ENCODE measurements at places on chromosomes 13 and 19. TPM values are rescaled to one million over a fixed set of nuclear protein-coding genes. Genes with fewer than 3 reads are reported as not detected.

Gene TMC4
- 22.3 TPM for total RNA-seq

DNA sequence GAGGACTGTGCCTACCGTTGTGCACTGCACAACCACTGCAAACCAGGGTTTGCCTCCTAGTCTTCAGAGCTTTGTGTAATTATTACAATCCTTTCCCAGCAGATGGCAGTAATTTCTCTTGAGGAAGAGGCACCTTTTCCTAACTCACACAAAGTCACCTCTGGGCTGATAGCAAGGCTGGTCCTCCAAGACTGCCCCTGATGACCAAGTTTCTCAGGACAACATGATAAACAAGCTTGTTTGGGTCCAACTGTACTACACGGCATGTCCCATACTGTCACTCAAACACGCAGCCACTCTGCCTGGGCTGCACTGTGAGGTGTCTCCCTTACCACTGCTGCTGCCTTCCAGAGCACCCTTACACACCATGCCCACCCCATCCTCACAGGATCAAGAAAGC is 39.3 kb downstream of the RFXAP start:
- no peak for DNase-seq

Gene ZNF468
- 21.6 TPM for total RNA-seq

DNA sequence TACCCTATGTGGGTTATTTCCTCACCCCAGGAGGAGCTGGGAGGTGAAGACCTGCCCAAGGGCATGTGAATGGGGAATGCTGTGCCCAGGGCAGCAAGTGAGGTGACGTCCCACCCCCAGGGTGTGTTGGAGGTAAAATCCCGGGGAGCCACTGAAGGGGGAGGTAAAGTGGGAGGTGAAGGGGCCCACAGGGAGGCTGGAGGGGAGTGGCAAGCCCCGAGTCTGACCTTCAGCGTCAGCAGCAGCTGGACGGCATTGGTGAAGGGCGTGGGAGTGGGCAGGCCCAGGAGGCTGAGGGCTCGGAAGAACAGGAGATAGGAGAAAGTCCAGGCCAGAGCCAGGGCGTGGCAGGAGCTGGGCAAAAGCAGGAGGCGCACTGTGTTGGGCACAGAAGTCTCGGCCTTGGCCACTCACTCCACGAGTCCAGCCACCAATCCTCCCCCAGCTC is 2.4 kb downstream of the MBOAT7 start:
- DNase-seq, result no peak

DNA sequence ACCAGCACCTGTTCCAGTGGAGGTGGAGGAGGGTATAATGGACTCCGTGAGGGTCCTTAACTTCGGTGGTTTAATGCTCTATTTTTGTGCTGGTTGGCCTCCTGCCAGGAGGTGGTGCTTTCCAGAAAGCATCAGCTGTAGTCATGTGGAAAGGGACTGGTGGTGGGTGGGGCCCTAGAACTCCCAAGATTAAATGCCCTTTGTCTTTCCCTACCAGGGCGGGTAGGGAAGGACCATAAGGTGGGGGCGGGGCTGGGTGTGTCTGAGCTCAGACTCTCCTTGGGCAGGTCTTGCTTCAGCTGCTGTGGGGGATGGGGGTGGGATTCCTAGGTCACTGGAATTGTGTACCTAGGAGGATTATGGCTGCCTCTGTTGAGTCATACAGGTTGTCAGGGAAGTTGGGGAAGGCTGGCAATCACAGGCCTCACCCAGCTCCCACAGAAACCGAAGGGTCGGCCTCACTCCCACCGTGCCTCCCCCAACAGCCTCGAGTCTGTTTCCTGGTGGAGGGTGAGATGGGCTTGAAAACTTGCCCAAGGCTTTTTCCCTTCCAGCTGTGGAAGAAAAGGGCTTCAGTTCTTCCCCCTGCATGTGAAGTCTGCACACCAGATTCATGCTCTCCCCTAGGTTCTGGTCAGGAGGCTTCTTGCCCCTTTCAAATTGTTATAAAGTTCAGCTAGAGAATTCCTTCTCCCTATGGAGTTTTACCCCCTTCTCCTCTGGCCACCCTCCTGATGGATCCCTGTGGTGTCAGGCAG is 60.3 kb upstream of the CLDN10 start:
- no peak for DNase-seq

DNA sequence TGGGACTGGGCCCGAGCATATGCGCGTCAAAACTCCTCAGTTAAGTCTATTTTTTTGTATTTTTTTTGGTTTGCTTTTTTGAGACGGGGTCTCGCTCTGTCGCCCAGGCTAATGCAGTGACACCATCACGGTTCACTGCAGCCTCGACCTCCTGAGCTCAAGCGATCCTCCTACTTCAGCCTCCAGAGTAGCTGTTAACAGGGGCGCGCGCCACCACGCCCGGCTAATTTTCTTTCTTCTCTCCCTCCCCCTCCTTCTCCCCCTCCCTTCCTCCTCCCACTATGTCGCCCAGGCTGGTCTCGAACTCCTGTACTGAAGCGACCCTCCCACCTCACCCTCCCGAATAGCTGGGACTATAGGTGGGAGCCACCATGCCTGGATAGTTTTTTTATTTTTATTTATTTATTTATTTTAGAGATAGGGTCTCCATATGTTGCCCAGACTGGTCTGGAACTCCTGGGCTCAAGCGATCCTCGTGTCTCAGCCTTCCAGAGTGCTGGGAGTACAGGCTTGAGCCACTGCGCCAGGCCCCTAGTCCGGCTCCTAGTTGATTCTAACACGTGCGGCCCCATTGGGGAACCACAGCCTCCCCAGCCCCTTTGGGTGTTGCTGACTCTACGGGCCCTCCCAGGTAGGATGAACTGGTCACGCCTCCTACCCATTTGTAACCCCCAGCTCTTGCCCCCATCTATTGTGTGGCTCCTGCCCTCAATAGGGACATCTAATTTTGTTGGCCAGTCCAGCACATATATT is 806 bp upstream of the ZNF837 start:
- no peak for DNase-seq

DNA sequence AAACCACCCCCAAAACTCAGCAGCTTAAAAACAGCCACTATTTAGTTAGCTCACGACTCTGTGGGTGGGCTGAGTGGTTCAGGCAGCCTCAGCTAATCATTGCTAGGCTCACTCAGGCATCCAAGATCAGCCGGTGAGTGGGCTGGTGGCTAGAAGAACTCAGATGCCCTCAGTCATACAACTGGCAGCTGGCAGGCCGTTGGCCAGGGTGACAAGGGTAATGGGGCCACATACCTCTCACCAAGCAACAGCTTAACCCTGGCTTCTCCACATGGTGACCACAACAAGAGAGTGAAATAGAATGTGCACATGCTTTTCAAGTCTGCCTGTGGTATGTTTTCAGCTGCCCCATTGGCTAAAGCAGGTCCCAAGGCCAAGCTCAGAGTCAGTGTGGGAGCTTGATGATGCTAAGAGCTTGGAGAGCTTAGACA is 435.4 kb upstream of the TSHZ3 start:
- peak; percentile 81 for DNase-seq

- DNase-seq, result no peak
These were observed 905.7 kb upstream of the SLITRK5 start for GRCh38 chr13:86765462-86765861.

DNA sequence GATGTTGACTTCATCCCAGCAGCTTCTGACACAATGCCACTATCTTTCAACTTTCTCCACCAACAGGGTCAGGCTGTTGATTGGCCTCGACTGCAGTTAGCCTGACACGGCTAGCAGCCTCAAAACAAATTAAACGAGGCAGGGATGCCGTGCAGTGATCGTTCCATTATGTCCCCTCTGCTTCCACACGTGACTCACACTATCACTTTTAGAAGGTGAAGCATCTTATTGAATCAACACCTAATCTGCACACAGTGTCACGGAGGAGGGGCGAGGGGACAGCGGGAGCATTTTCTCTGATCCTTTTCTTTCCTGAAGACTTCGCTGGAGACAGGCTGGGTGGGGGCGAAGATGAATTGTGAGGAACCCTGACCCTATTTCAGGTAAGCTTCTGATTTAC is 241.9 kb upstream of the ZNF507 start:
- DNase-seq, result no peak

- DNase-seq, result no peak
These were observed 299.3 kb downstream of the NDFIP2 start for GRCh38 chr13:79780240-79780639.

Gene CDX2
- total RNA-seq, result not detected

Gene GJB2
- total RNA-seq, result 217 TPM

GRCh38 chr19:44072543-44073401 is 813 bp downstream of the ZNF284 start:
- no peak for DNase-seq

GRCh38 chr13:112837371-112838037 is 131.5 kb upstream of the MCF2L start:
- no peak for DNase-seq

GRCh38 chr19:58544591-58545285 is 874 bp downstream of the TRIM28 start:
- no peak for DNase-seq

Gene SIGLECL1
- total RNA-seq, result not detected

- no peak for DNase-seq
These were observed 38.1 kb downstream of the UCHL3 start for GRCh38 chr13:75587679-75588078.

Gene LHB
- total RNA-seq, result not detected

Gene CYP4F12
- 76.1 TPM for total RNA-seq

Gene ZNF382
- 3.7 TPM for total RNA-seq

DNA sequence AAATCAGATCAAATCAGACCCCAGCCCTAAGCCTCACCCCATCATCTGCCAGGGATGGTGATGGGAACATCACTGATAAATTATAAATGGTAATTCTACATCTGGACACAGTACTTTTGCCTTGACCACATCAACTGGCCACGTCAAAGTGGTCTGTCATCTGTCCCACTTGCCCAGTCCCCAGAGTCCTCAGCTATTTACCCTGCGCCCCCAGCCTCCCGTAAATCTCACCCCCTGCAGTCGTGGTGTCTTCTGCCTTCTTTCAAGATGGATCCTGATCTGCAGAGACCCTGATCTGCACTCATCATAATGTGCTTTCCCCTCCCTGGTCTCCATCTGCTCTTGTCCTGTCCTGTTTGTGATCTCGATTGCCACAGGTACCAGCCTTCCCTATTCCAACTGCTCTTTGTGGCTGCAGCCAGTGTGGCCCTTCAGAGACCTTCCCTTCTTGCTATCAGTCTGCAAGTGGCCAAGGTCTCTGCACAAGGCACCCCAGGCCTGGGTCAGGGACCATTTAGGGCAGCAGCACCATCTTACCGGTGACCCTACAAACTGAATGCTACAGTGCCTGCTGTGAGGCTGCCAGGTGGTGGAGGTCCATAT is 26.7 kb upstream of the POP4 start:
- peak; percentile 44 for DNase-seq

DNA sequence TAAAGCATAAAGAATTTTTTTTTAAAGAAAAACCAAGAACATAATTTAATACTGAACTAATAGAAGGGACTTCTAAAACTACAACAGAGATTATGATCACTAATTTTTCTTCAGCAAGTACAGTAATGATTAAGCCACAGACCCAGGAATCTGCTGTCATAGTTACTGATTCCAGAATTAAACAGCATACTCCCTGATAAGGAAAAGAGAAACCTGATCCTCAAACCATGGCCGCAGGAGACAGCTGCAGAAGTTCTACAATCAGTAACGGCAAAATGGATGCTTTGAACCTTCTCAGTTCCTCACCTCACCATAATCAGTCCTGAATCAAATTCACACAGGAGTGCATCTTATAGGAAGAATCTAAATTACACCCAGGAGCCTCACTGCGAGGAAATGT is 939.0 kb upstream of the SLITRK1 start:
- DNase-seq, result no peak

Gene KCNC3
- 0.98 TPM for total RNA-seq

Gene ZNF835
- total RNA-seq, result 1.7 TPM

Gene NKPD1
- total RNA-seq, result 14.0 TPM

Gene OR4F17
- not detected for total RNA-seq

DNA sequence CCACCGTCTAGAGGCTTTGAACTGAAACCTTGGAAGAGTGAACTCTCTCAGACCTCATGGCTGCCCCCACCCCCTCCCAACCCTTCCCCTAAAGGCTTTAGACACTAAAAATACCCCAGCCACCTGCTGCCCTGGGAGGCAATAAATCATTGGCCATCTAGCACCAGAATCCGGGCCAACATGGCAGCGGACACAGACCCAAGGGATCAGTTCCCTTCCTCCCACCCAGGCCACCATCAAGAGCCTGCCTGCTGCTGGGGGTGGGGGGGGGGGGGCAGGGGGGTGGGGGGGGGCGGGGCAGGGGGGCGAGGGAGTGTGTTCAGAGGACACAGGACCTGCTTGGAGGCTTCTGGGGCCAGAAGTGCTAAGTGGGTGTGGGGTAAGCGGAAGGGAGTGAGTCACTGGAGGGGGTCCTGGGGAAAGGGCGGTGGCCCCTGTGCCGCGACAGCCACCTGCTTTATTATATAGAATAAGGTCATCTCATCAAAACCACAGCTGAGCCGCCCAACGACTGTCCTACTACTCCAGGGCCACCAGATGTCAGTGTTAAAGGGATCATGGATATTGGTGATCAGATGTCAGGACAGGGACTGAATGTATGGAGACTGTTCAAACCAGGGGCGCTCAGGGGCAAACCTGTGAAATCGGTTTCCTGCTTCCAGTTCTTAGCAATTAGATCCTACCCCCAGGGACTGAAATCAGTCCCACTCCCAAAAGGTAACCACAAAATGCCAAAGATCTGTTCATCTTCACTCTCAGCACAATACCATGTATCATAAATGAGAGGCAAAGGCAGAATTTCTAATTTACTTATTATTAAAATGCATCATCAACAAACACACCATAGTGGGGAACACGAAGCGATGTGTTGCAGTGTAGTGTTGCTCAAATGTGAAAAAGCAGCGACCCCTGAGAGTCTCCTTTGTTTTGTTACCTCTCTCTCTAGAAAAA is 24.3 kb downstream of the ARL11 start:
- DNase-seq, result no peak

Gene KLK7
- 14.2 TPM for total RNA-seq

DNA sequence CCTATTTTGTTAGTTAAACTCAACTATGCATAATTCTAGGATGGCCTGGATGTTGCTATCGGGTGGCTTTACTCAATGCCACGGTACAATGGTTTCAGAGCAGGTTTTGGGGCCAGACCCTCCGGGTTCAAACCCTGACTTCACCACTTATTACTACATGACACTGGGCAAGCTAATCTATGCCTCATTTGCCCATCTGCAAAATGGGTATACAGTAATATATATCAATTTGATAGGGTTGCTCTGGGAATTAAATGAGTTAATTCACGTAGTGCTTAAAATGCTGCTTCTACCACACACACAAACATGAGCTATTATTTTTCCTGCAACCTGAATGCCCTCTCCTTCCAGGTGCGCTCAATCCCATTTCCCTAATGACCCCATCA is 839 bp downstream of the ESD start:
- no peak for DNase-seq

GRCh38 chr19:16581971-16582343 is 9.7 kb upstream of the SLC35E1 start:
- no peak for DNase-seq

Measured in vagina (tissue), 2 donors.